ENCODE measurements at places on chromosomes 16 and 17.

DNA sequence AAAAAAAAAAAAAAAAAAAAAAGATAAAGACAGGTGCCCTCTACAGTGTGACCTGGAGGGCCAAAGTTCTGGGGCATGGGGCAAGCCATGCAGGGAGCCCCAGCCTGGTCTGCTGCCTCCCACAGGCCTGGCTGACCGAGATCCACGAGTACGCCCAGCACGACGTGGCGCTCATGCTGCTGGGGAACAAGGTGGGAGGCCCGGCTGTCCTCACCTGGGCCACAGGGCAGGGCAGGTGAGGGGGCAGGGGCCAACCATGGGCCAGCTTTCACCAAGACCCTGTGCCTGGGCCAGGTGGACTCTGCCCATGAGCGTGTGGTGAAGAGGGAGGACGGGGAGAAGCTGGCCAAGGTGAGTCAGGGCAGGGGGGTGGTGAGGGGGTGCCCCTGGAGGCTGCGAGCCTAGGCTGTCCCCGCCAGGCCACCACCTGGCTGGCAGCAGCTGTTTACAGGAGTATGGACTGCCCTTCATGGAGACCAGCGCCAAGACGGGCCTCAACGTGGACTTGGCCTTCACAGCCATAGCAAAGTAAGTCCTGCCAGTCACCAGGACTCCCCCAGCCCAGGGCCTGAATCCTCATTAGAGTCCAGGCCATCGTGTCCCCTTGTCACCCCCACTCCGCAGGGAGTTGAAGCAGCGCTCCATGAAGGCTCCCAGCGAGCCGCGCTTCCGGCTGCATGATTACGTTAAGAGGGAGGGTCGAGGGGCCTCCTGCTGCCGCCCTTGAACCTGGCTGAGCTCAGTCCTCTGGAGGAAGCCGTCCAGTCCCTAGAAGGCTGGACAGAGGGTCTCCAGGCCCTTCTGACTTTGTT lies 2.7 kb upstream of the TRAF7 start:
- peaks cover 5% of the 10 kb centered on the region for H3K36me3 ChIP-seq
- H3K27me3 ChIP-seq: no peaks in the 10 kb centered on the region
- H3K27ac ChIP-seq: peak overlapping the region; percentile 91
- peaks cover 72% of the 10 kb centered on the region for H3K4me1 ChIP-seq
- DNase-seq: no peak
- H3K4me3 ChIP-seq: peak overlapping the region; percentile 100

DNA sequence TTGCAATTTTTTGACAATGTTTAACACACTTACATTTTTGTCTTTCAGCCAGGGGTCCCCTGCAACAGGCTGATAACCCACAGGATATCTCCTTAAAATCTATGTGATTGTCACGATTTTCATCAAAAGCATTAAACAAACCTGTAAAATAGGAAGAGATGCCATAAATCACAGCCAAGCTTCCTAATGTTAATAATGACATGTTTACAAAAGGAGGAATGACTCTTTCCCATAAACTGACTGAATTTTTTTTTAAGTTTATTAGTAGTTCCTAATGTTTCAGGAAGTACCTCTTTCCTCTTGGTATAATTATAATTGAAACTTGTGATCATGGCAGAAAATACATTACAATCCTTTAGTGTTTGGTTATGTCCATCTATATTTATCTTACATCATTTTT lies 119.6 kb downstream of the CA4 start:
- H3K4me1 ChIP-seq: no peaks in the 10 kb centered on the region
- no peak overlapping the region for H3K4me3 ChIP-seq
- DNase-seq: no peak
- no peak overlapping the region for H3K27ac ChIP-seq
- no peaks in the 10 kb centered on the region for H3K36me3 ChIP-seq

DNA sequence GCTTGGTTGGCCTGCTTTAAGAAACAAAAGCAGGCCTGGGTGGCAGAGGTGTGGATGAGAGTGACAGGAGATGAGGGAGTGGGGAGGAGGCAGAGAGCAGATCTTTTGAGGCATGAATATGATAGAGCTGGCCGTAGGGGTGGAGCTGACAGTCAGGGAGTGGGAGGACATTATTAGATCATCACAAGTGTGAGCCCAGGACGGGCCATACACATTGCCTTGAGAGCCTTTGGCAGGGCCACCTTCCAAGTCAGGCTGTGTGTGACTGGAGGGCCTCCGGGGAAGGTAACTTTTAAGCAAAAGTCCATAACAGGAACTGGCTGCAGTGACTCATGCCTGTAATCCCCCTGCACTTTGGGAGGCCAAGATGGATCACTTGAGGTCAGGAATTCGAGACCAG lies 26.3 kb downstream of the GINS3 start:
- no peak overlapping the region for H3K4me3 ChIP-seq
- no peaks in the 10 kb centered on the region for H3K27me3 ChIP-seq
- no peaks in the 10 kb centered on the region for H3K4me1 ChIP-seq
- DNase-seq: no peak
- H3K27ac ChIP-seq: no peak overlapping the region

- no peak overlapping the region for H3K4me3 ChIP-seq
- H3K27me3 ChIP-seq: no peaks in the 10 kb centered on the region
- H3K27ac ChIP-seq: no peak overlapping the region
- H3K36me3 ChIP-seq: no peaks in the 10 kb centered on the region
- H3K4me1 ChIP-seq: no peaks in the 10 kb centered on the region
- peak; percentile 30 for DNase-seq
These were observed 23.4 kb downstream of the WWOX start for GRCh38 chr16:78122774-78123315.

- DNase-seq: no peak
- H3K27me3 ChIP-seq: no peaks in the 10 kb centered on the region
- H3K4me1 ChIP-seq: no peaks in the 10 kb centered on the region
- no peak overlapping the region for H3K27ac ChIP-seq
- no peaks in the 10 kb centered on the region for H3K36me3 ChIP-seq
These were observed 211.5 kb downstream of the SOX9 start for GRCh38 chr17:72332367-72332766.

DNA sequence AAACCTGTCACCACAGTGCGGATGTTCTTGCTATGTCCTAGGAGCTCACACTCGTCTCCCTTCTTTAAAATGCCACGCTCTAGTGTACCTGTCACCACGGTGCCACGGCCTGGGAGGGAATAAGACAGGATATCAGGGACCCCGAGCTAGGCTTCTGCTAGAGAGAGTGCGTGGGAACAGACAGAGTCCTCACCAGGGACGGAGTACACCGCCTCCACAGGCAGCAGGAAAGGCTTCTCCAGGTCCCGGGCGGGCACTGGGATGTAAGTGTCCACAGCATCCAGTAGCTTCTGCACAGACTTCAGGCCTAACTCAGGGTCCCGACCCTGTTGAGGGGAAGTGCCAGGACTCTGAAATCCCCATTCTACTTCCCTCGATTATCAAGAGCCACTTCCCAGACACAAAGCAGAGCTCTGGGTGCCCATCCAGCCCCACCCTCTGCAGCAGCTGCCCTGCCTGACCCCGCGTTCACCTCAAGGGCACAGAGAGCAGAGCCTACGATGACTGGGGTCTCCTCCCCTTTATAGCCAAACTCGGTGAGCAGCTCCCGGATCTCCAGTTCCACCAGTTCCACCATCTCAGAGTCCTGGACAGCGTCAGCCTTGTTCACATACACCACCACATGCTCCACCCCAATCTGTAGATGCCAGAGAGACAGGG lies 1.8 kb downstream of the TUFM start:
- H3K4me1 ChIP-seq: peaks cover 26% of the 10 kb centered on the region
- peaks cover 27% of the 10 kb centered on the region for H3K36me3 ChIP-seq
- no peak overlapping the region for H3K4me3 ChIP-seq

- H3K27me3 ChIP-seq: no peaks in the 10 kb centered on the region
- no peak overlapping the region for H3K27ac ChIP-seq
- H3K4me1 ChIP-seq: no peaks in the 10 kb centered on the region
These were observed 17.8 kb downstream of the SERPINF1 start for GRCh38 chr17:1779571-1780131.

- H3K27me3 ChIP-seq: peaks cover 15% of the 10 kb centered on the region
- peak within 1 kb of the TSS; percentile 51 for H3K27ac ChIP-seq
- no peaks in the 10 kb centered on the region for H3K36me3 ChIP-seq
- H3K4me3 ChIP-seq: peak within 1 kb of the TSS; percentile 39
These were observed at the start of gene JUP for GRCh38 chr17:41786227-41787020. Gene JUP, minus strand, starts transcription at chr17:41786711. Its CDS starts 14,857 bp downstream, at chr17:41771854.

DNA sequence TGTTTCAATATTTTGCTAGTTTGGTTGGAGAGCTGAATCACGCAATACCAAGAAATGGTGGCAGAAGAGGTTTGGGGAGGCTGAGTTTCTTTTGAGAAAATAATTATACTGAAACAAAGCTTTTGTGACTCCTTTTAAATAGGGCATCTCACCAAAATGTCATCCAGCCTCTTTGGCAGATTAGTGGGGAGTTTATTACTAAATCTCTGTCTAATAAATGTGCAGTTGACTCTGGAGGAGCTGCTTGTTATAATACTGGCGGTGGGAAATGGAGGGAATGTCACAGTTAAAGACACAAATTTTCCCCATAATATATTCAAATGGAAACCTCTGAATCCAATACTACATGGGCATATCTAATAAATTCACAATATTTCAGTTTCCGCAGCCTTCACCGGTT lies 44.7 kb downstream of the SNX11 start:
- no peak for DNase-seq
- no peak overlapping the region for H3K4me3 ChIP-seq
- H3K27me3 ChIP-seq: no peaks in the 10 kb centered on the region

DNA sequence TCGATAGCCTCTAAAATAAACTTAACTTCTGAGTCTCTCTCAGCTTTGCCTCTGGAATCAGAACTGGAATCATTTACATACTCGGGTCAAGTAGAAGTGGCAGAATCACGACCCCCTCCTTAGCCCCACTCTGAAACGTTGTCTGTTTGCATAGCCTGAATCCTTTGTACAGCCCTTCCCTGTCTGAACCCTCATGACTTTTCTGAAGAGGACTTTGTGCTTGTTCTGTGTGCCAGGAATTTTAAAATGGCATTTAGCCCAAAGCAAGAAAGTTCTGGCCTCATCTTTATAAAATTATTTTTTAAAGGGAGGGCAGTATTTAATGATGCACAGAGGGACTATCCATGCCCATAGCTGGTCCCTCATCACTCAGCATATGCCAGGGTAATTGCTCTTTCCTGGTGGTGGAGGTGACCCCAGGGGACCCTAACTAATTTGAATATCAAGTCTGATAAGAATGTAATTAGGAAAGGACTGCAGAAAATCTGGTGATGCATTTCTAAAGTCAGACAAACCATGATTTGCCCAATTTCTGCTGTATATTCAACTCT lies 342.7 kb upstream of the TNRC6C start:
- H3K27me3 ChIP-seq: no peaks in the 10 kb centered on the region
- DNase-seq: no peak
- no peaks in the 10 kb centered on the region for H3K36me3 ChIP-seq
- no peak overlapping the region for H3K4me3 ChIP-seq

- H3K27me3 ChIP-seq: peaks cover 78% of the 10 kb centered on the region
- no peak for DNase-seq
- peaks cover 21% of the 10 kb centered on the region for H3K4me1 ChIP-seq
- no peak overlapping the region for H3K4me3 ChIP-seq
- H3K36me3 ChIP-seq: no peaks in the 10 kb centered on the region
- H3K27ac ChIP-seq: peak overlapping the region; percentile 77
These were observed 2.7 kb upstream of the HOXB9 start for GRCh38 chr17:48628649-48629410.

- peaks cover 87% of the 10 kb centered on the region for H3K36me3 ChIP-seq
- H3K4me1 ChIP-seq: no peaks in the 10 kb centered on the region
- no peaks in the 10 kb centered on the region for H3K27me3 ChIP-seq
These were observed 68.3 kb upstream of the ENDOV start for GRCh38 chr17:80346498-80347275.
